ENCODE measurements at places on chromosomes 1 and 21. TPM values are rescaled to one million over a fixed set of nuclear protein-coding genes. Genes with fewer than 3 reads are reported as not detected.
A peak's percentile ranks its signal among the peaks of the same experiment; 100 is the strongest.

DNA sequence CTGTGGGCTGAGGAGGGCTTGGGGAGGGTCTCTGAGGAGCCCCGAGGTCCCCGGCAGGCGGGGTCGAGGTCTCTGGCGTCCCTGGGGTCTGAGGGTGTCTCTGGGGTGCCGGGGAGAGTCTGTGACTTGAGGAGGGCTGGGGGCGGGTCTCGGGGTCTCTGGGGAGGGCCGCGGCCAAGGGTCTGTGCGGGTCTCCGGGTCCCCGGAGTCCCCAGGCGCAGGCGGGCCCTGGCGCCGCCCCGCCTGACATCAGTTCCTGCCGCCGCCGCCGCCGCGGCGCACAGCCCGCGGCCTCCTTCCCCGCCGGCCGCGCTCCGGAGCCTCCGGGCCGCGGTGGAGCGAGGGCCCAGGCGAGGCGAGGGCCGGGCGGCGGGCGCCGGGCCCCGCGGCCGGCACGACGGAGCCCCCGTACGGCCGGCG is at the start of gene PLEKHM2:
Gene PLEKHM2, plus strand, starts transcription at position 279 of the 420 bp plus-strand sequence. CDS start 239 bp downstream, outside the sequence.
- no peak for DNase-seq

DNA sequence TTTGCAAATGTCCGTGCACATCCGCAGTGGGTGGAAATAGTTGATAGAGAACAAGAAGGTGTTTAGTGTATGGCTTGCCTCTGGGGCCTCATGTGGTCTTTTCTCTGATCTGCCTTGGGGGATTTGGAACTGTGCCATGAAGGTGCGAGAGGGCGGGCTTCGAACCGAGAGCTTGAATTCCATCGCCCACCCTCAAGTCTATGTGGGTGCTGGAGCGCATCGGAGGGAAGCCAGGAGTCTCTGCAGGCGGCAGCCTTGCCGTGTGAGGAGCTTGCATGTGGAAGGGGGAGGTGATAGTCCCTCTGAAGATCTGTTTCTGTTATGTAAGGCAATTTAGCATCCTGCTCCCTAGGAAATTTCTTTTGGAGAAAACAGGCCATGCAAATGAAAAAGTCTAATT is 119.6 kb downstream of the HUNK start:
- no peak for DNase-seq

DNA sequence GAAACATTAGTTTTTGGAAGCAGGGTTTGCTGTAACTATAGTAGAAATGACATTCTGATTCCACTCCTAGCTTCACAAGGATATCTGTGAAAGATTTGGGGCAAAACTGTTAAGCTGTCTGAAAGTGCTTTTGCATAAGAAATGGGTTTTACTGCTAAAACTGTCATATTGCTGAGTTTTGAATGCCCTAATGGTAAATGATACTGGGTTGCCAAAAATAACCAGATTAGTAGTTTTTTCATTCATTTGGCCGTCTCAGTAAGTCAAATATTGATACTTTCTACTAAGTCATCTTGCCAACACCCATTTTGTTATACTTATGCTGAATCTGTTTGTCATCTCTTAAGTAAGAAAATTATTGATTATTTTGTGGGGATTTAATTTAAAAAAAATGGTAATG is 399 bp upstream of the PTPRC start:
- DNase-seq, result no peak

GRCh38 chr1:199706826-199707606 is 320.5 kb upstream of the NR5A2 start:
- DNase-seq, result no peak

DNA sequence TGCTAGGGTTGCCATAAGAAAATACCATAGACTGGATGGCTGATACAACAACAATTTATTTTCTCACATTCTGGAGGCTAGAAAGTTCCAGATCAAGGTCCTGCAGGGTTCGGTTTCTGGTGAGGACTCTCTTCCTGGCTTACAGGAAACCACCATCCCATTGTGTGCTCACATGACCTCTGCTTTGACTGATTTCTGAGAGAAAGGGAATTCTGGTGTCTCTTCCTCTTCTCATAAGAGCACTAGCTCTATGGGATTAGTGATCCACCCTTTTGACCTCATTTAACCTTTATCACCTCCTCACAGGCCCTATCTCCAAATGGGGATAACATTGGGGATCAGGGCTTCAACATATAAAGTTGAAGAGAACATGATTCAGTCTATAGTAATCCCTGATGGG is 47.5 kb downstream of the MRPL39 start:
- DNase-seq, result no peak

DNA sequence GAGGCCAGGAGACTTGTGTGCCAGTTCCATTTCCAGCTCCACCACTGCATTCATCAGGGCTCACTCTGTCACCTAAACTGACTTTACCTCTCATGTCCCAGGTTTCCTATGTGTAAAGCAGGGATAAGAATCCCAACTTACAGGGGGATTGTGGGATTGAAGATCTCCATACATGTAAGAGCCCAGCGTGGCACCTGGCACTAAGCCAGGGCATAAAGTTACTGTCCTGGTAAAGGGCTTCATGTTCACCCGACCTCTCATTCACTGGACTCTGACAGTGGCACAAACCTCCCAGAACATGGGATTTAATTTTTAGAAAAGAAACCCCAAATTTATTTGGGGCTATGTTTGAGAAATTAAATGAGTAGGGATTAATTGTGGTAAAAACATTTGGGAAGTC is 8.9 kb upstream of the IGFN1 start:
- no peak for DNase-seq

DNA sequence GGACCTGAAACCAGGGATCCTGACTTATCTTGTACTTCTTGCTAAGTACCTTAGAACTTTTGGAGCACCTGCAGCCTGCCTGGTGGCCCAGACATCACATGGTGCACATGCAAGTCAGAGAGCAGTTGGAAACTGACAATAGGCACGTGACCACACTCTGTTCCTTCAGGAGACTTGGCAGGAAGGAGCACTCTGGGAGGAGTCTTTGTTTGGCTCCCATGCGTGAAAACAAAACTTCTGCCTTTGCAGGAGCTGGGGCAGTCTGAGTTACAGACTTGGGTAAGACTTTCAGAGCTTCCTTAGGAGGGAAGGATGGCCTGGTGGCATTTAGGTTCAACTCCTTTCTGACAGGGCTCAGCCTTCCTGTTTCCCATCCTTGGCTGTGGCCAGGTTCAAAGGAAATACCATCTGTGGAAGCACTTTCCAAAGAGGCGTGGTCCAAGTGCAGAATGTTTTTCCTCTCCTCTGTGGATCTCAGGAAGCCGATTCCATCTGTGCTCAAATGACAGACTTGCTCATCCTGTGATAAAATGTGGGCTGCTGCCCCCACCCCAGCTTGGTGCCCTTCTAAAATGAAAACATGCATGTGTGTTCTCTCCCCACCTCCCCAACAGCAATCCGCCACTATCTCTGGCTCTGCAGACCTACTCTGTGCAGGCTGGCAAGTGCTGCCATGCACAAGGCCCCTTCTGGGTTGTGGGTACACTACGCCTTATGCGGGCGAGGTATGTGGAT is 14.1 kb upstream of the ZNF436 start:
- DNase-seq, result no peak

DNA sequence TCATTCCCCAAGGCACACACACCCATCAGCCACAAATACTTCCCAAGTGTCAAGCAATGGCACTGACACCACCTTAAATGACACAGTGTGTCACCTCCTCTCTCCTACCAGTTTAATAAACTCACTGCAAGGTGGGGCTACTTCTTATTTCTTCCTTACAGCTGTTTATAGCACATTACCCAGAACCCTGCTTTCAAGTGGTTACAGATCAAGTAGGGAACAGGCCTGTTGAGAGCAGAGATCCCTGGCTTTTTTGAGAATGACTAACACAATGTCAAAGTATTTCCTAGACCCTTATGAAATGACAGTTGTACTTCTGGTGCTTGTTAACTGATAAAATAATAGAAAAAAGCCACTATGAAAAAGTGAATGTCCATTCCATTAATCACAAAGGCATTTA is 19.8 kb downstream of the ZBTB17 start:
- peak; percentile 72 for DNase-seq

The C1QA gene
- total RNA-seq, result not detected

DNA sequence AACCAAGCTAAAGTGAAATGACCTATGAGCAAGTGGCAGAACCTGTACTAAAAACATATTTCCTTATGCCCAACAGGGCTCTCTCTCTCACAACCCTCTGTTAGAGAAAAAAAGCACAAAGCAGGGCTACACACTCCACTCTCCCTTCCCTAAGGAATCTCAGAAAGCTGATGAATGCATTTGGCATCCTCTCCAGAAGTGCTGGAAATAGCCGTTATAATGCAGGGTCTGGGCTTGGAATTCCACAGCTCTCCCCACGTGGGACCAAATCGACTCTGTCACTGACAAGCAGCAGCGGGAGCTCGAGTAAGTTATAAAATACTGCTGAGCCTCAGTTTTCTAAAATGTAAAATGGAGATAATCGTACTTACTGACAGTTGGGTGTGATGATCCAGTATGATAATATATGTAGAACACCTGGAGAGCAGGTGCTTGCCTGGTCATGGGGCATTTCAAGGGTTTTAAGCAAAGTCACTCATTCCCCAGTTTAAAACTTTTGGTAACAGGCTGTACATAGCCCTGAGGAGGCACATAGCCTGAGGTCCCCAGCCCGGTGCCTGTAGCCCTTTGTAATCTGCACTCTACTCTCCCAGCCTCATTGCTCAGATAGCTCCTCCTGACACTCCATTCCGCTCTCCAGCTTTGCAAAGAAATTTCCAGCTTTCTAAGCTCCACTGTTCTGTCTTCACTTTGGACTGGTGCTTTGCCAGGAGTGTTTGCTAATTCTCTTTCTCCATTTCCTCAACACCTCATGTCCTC is 175.6 kb upstream of the DAB1 start:
- DNase-seq, result no peak

DNA sequence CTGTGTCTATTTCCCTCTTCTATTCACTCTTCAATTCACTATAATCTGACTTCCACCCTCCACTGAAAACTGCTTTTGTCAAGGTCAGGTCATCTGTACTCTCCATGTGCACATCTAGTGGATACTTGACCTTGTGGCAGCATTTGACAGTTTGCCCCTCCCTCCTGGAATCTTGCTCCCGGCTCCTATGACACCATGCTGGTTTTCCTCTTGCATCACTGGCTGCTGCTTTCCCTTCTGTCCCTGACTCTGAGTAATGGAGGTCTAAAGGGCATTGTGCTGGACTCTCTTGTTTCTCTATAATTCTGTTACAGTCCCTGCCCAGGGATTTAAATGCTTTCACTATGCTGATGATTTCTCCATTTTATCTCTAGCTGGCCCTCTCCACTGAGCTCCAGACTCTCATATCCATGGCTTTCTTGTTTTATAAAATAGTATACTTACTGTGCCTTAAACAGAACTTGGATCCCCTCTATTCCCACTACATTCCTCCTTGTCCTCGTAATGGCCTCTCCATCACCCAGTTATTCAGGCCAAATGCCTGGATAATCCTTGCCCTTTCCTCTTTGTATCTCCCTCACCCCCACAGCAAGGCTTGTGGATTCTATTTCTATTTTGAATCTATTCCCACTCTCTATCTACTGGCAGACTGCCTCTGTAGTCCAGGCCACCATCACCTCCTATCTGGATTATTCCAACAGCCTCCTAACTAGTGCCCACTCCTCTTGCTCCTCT is 36.8 kb upstream of the PODN start:
- peak; percentile 78 for DNase-seq

DNA sequence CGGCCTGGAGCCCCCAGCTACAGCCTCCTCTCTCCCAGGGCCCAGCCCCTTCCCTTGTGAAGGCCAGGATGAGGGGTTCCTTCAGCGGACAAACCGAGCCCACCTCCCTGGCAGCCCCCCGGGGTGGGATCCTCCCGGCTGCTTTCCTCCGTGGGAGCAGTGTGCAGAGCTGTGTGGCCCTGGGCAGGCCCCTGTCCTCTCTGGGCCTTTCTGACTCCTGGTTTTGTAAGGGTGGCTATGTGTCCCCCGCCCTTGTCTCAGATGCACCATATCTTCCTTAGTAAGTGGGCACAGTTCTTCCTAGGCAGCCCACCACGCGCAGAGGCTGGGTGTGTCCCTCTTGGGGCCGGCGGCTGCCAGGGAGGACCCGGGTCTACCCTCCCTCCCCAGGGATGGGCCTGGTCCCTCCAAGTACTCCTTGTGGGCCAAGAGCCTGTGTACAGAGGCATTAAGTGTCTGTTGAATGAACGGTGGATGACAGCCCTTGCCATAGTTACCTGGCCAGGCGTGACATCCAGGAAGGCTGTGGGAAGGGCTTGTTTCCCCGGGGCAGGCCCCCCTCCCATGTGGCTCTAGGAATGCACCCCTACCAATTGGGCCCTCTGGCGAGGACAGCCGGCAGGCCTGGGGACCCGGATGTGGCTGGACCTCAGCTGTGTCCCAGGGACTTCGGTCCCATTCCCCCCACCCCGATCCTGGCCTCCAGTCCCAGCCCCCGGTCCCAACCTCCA is 3.8 kb downstream of the SMIM1 start:
- no peak for DNase-seq

DNA sequence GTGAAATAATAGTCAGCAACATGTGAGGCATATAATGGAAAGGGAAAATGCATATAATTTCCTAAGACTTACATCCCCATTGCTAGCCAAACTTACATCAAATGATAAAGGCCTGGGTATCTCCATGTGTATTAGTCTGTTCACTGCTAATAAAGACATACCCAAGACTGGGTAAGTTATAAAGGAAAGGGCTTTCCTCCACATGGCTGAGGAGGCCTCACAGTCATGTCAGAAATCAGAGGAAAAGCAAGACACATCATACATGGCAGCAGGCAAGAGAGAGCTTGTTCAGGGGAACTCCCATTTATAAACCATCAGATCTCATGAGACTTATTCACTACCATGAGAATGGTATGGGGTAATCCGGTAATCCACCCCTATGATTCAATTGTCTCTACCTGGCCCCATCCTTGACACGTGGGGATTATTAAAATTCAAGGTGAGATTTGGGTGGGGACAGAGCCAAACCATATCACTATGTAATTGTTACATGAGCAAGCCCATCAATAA is 161.5 kb upstream of the SAMSN1 start:
- no peak for DNase-seq

The GALE gene
- total RNA-seq, result 67.6 TPM

DNA sequence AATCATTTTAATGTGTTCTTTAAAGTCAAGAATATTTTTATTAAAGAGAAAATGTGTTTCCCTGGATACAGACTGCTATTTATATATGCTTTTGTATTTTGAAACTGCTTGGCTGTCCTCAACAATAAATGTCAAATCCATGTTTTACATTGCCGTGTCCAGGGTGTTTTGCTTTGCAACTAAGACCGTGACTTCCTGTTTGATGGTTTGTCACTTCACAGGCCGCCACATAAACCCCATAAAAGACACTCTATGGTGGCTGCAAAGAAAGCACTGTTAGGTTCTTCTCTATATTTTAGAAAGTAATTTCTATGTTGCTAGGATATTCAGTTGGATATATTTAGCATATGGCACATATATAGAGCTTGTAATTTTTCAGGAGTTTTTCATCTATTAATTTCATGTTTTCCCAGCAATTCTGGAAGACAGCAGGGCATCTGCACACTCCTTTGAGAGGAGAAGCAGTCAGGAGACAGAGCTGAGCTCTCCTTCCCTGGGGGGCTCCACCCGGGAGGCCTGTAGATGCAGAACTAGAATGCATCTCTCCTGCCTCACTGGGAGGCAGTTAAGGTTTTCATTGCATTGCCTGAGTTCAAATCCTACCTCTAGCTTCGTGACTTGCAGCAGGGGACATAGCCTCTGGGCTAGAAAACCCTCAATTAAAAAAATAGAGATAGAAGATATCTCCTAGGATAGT is 33.1 kb downstream of the PRDM2 start:
- no peak for DNase-seq

The RGSL1 gene
- total RNA-seq, result not detected

Measured in LHCN-M2 (cell line).